ENCODE measurements at places on chromosomes 12 and 14.
A peak's percentile ranks its signal among the peaks of the same experiment; 100 is the strongest.

DNA sequence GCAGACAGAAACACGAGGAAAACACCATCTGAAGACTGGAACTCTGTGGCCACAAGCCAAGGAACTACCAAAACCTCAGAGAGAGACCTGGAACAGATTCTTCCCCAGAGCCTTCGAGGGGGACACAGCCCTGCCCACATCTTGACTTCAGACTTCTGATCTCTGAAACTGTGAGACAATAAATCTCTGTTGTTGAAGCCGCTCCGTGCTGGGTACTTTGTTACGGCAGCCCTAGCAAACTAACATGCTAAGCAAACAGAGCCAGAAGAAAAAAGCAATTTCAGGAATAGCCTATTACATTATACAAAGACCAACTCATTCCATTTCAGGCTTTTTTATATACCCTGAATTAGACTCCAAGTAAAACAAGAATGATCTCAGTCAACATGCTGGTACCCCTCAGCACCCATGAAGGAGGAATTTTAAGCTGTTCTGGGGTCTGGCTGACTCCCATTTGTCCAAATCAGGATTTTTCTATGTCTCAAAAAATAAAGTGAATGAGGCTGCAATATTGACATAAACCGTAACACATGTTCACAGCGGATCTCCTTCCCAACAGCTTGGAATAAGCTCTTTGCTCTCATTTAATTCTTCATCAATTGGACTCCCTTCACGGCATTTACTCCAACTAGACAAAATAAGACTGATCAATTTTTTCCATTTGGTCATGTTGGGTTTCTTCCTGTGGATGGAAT is 190.1 kb downstream of the FOXN3 start:
- no peak for DNase-seq

DNA sequence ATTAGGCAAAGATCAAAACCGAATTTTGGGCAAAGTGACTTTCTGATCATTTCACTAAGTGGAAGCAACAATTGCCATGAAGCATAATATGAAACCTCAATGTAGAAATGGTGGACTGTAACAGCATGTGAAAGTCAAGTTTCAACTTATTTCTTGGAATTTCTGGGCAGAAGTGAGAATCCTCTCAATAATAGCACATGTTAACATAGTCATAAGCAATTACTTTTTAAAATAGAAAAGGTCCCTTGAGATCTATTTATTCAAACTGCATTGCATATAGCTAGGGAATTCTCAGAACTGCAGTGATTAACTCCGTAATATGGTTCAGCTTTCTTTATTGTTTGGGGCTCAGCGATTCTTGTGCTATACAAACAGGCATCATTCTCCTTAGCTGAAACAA is 136.7 kb upstream of the ATP2B1 start:
- no peak for DNase-seq

GRCh38 chr14:80005561-80005960 is 205.7 kb downstream of the DIO2 start:
- no peak for DNase-seq

DNA sequence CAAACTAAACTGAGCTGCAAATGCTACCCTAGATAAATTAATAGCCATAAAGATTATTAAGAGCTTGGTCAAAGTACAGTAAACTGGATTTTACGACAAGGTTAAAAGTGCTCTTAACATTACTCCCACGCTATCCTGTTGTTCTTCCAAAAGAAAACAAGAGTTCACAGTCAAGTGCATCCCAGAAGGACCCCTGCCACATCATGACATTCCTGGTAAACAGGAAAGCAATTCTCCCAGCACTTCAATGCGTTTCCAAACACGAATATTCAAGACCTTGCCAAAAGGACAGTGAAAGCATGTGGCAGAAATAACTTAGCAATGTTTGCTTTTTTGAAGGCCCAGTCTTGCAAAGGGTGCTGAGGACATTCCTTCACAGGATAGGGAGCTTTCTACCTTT is 11.2 kb downstream of the SPRING1 start:
- DNase-seq: no peak

- DNase-seq: no peak
Observed at GRCh38 chr12:54341378-54342300, 16.7 kb downstream of the COPZ1 start.

DNA sequence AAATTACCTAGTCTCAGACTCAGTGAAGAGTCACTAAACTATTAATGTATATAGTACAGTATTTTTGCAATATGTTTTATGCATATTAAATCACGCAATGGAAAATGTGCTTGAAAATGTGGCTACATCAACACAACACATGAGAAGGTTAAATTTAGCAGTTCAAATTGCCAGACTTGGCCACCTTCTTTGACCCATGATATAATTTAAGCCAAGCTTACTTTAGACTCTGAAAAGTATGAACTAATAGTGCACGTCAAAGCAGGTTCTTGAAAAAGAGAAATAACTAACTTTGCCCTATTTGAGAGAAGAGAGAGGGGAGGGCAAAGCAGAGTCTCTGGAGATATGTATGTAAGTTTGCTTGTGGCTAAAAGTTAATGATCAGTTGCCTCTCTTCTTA is 68.7 kb downstream of the SLC16A7 start:
- no peak for DNase-seq

GRCh38 chr12:5923751-5924150 is 21.3 kb downstream of the ANO2 start:
- DNase-seq: no peak

GRCh38 chr14:30132196-30132595 is 204.5 kb upstream of the PRKD1 start:
- DNase-seq: no peak

DNA sequence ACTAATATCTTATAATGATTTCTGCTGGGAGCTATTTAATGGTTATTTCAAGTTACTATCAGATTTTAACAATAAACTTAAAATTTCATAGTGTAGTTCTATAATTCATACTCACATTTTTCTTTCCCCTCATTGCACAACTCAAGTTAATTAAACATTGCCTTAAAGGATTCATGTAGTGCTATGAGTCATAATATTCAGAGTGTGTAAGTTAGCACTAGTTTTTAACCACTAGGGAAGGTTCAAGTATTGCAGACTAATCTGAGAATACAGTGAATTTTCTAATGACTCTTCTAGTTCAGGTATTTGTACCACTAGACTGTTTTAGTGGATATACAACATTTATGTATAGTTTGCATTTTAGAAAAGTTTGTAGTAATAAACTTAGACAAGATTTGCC is 49.9 kb downstream of the FOXA1 start:
- DNase-seq: no peak

DNA sequence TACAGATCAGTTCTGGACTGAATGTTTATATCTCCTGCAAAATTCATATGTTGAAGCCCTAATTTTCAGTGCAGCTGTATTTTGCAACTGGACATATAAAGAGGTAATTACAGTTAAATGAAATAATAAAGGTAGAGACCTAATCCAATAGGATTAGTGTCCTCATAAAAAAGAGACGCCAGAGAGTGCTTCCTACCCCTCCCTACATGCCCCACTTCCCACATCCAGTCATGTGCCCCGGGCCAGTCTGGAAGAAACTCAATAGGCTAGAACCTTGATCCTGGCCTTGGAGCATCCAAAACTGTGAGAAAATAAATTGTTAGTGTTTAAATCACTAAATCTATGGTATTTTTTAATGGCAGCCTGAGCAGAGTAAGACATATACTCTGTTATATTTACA is 172.3 kb downstream of the ALG10B start:
- DNase-seq: no peak

DNA sequence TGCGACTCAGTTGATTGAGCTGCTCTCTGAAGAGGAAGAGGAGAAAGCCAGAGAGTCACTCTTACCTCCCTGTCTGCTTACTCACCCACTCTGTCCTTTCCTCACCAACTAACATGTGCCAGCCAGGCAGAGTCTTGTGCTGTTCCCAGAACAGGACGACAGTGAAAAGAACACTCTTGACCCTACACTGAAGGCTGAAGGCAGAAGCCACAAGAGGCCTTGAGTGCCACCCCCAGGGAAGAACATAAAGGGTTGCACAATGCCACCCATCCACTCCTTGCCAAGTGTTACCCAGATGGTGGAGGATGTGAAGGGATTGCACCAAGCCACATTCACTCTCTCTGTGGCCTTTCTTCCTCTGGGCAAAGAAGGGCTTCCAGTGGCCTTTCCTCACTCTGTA is 12.8 kb downstream of the ABHD4 start:
- no peak for DNase-seq

- DNase-seq: no peak
Observed at GRCh38 chr12:3480764-3481163, 10.2 kb upstream of the PRMT8 start.

DNA sequence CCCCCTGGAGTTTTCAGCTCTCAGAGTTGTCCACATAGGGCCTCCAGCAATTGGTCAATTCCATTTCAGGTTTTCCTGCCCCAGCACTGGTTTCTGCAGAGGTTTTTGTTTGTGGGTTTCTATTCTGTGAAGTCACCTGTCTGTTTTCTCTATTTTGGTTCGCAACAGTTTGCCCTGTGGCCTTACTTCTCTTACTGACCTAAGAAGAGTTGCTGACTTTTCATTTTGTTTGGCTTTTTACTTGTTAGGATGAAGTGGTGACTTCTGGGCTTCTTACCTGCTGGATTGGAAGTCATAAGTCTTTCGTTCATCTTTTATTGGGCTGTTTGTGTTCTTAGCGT is 196.4 kb upstream of the PARP11 start:
- no peak for DNase-seq

DNA sequence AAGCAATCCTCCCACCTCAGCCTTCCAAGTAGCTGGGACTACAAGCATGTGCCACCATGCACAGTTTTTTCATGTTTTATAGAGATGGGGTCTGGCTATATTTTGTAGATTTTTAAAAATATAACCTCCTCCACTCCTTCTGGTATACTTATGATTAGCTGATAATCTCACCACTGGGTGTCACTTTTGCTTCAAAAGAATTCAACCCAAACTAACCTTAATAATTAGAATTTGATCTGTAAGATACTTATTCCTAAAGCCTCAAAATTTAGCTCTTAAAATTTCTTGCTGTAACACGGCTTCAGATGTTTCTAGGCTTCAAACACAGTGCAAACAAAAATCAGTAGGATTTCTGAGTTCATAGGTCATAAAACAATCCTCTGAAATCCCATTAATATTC is 130.3 kb downstream of the CEP83 start:
- DNase-seq: no peak

GRCh38 chr12:90102957-90103652 is 394.5 kb upstream of the ATP2B1 start:
- DNase-seq: peak; percentile 13

GRCh38 chr14:29637411-29637810 is 290.2 kb downstream of the PRKD1 start:
- DNase-seq: no peak

DNA sequence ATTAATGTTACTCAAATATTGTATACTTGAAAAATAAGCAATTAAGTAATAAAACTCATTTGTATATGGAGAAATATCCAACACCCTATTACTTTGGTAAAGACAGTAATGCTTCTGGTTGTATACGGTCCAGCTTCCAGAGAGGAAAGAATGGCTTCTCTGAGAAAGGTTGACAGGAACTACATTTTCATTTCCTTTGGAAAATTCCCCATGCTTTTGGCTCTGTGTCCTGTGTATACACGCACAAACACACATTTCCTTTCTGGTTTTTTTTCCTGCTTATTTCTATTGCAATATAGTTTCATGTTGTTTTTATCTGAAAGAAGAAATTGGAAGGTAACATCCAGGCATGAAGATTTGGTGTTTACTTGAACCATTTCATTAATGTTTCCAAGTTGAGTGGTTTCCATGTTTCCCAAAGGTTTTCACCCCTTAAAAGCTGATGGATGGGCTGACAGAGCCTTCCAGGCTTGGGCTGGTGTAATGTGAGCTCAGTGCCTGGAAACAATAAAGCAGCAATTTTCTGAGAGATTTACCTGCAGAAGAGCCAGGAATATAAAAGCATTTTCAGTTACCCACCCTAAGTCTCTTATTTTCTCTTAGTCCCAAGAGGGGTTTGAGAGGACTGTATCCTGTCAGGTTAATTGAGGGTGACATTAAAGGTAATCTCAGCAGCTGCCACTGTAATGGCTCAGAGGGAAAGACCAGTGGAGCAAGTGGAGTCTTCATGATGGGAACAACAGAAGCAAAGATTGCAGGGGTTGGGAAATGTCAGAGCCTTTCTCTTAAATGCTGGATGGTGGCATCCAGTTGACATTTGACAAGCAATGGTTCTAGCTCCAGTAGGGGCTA is 33.4 kb upstream of the TMTC1 start:
- DNase-seq: no peak

DNA sequence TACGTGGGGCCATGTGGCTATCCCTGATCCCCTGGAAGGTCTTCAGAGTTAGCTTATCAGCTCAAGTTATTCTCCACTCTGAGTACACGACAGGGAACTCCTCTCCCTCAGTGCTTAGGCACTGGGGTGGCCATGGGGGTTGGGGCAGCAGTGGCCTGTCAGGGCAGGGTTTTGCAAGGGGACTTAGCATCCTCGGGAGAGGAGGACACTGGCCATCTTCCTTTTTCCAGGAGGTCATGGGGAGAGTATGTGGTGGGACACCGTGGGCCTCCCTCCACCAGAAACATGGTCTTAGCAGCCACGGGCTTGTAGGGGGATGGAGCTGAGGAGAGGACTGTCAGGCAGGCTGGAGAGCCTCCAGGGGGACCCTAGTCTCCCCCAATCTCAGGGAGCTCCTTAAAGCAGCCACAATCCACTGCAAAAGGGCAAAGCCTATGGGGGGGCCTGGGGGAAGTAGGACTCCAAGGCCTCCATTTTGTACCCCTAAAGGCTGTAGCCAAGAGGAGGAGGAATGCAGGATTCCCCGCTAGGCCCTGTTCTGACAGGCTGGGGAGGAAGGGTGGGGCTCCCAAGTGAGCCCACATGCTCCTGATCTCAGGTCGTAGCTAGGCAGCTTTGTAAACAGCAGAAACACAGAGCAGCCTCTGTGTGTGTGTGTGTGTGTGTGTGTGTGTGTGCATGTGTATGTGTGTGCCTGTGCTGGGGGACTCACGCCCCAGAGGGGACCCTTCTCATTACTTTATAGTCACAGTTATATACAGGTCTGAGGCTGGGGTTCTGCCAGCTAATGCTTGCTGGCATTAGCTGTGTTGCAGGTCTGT is 36.6 kb downstream of the KRT80 start:
- DNase-seq: no peak

DNA sequence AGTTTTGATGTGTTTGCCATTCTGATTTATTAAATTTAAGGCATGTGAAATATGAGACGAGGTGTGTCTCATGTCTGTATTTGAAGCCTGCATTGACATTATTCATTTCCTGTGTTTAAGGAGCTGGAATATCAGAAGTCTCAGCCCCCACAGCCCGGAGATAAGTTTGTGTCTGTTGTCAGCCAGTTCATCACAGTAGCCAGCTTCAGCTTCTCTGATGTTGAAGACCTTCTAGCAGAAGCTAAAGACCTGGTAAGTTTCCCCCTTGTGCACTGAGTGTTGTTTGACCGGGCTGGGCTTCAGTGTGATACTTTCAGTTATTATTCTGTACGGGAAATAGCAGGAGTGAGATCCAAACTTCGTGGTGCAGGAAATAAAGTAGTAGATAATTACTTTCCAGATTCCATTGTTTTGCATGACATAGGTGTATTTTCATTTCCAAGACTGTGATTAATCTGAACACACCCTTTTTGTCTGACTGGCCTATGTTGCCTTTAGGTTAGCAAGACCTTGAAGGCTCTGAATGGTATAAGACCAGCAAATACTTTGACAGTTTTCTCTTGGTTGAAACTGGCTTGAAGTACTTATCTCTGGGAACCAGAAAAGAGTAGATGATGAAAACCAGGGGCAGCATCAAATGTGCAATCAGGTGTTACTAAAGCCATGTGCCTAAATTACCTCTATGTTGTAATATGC is 101.5 kb downstream of the GPR135 start:
- no peak for DNase-seq

Data from iPS DF 6.9 (cell line).